NCI-H1436 treated with DMSO at 0.1 percent for 48 hours (cell line): ENCODE measurements at places on chromosomes 3 and 15.

- DNase-seq: no peak
Observed at GRCh38 chr3:69712269-69712668, 27.0 kb upstream of the MITF start.

- no peak for DNase-seq
Observed at GRCh38 chr3:158094235-158095110, 11.7 kb downstream of the SHOX2 start.

DNA sequence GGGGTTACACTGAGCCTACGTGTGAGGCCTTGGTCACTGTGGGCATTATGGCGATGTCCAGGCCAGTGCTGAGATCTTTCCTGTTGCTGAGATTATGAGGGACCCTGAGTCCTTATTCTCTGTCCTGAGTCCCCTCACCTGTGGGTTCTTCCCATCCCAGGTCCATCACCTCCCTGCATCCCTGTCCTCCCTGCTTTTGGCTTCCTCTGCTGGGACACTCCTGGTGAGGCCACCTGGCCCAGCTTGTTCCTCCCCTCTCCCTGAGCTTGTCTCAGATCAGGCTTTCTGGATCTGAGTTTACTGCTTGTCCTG lies 36.1 kb downstream of the AMOTL2 start:
- no peak for DNase-seq

GRCh38 chr3:13173186-13173585 lies 100.0 kb upstream of the IQSEC1 start:
- DNase-seq: no peak

GRCh38 chr15:88834211-88834812 lies 31.1 kb downstream of the ACAN start:
- DNase-seq: no peak

DNA sequence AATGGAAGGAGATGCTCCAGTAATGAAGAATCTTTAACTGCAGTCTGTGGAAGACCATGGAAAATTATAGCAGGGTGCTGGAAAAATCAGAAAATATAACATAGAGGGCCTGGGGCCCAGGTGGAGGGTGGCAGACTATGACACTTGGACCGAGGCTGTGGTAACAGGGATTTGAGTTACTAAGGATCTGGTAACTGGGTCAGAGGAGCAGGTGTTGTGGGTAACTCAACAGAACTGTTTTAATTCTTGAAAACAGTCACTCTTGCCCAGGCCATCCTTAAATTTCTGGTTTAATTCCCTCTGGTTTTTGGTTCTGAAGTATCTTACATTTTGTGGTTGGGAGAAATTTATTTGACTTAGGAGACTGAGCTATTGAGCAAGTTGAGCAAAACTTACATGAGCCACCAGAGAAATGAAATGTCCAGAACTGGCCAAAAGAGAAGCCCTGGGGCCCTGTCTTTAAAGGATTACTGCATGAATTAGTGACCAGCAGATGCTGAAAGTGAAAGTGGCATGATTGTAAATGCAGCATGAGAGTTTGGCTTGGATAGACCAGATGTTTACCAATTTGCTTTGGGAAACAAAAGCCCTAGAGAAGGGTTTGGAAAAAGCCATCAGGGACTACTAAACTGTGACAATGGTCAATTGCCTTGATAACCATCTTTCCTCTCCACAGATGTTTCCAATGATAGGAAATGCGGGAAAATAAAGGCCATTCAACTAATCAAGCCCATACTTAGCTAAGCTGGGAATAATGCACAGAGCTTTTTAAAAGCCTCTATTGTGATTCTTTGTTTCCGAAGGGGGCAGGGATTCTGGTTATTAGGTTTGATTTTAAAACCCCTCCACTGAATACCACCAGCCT lies 374.9 kb upstream of the TGFBR2 start:
- DNase-seq: no peak

DNA sequence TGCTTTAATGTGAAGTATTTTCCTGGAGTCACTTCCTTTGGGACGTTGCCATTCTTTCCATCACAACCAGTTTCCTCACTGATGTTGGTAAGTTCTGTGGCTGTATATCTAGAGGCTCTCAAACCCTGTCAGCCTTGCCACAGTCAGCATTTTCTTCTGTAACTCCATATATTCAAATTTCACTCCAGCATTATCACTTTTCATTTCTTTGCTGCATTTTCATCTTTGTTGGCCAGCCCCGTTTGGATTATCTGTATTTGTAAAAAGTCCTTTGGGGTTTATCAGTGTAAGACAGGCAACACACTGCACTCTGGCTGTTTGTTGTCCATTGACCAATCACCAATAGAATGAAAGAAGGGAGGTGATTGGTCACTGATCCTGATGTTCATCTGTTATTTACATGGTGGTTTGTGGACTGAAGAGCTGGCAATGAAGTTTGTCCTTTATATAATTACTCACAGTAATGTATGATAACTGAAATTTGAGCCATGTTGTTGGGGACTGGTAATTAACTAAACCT lies 20.3 kb downstream of the GMPS start:
- peak; percentile 32 for DNase-seq

DNA sequence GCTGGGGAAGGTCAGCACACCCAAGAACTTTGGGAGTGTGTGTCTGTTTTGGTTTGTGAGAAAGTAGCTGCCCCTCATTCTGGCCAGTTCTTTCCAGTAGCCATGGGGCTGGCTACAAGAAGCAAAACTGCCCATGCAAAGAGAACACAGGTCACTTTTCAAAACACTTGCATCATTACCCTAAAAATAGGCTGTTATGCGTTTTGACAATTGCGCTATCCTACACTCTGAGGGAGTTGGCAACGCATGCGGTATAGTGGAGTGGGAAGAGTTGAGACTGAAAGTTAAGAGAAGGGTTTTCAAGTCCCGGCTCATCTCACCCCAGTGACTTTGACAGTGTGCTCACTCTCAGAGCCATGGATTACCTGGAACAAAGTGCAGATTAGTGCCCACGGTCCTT lies 41.8 kb upstream of the MYZAP start:
- DNase-seq: no peak

DNA sequence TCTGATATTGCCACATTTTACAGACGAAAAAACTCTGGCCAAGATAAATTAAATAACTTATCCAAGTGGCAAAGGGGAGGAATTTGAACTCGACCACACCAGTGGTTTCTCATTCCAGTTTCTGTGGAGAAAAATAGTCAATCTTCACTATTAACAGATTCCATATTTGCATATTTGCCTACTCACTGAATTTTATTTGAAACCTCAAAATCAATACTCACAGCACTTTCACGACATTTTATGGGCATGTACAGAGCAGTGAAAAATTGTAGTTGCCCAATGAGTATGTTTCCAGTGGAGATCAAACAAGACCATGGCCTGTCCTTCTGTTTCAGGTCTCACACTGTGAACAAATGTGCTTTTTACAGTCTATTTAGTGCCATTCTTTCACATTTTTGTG lies 374.3 kb downstream of the MAGI1 start:
- DNase-seq: no peak
